D341Med (cell line): ENCODE measurements at places on chromosomes 3 and 15.

DNA sequence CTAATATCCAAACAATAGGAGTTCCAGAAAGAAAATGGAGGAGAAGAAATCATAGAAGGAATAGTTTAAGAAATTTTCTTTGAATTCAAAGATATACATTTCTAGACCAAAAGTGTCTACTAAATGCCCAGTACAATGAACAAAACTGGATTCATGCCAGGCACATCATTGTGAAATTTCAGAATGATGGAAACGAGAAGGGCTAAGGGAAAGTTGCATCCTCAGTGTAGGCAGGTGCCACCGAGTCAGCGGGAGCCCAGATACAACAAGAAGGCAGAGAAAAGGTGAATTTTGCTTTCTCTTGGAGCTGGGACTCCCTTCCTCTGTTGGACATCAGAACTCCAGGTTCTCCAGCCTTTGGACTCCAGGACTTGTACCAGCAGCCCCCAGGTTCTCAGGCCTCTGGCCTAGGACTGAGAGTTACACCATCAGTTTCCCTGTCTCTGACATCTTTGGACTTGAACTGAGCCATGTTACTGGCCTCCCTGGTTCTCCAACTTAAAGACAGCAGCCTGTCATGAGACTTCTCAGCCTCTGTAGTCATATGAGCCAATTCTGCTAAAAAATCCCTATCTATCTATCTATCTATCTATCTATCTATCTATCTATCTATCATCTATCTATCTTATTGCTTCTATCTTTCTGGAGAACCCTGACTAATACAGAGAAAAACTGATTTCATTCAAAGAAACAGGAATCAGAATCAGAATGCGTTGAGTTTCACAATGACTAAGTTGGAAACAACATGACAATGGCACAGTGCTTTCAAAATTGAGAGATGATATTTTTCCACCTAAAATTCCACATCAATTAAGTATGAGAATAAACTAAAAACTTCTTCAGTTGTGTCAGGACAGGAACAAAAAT, 207.7 kb downstream of the FAM43A start:
- DNase-seq = no peak

GRCh38 chr3:193662757-193663322, 69.8 kb downstream of the OPA1 start:
- no peak for DNase-seq

GRCh38 chr15:56365075-56365711, at the start of gene TEX9:
Gene TEX9, plus strand, starts transcription at chr15:56365426. Its CDS starts 25 bp downstream, at chr15:56365451.
- peak; percentile 95 for DNase-seq

GRCh38 chr3:35932995-35933394, 293.7 kb downstream of the ARPP21 start:
- DNase-seq = no peak

DNA sequence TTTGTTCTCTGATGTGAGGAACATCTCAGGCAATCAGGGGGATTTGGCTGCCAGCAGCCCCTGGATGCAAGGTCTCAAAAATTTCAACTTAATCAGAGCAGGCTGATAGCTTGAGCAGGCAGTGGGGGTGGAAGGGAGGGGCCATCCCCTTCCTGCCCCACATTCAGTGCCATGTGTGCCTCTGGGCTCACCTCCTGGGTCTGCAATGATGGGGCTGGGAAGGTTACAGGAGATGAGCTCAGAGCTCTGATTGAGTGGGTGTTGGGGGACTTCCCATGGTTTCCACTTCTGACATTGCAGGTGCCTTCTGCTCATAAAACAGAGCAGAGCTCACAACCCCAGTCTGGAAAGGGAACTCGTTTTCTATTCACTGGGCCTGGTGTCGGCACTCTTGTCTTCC, 37.0 kb downstream of the PARP16 start:
- no peak for DNase-seq

DNA sequence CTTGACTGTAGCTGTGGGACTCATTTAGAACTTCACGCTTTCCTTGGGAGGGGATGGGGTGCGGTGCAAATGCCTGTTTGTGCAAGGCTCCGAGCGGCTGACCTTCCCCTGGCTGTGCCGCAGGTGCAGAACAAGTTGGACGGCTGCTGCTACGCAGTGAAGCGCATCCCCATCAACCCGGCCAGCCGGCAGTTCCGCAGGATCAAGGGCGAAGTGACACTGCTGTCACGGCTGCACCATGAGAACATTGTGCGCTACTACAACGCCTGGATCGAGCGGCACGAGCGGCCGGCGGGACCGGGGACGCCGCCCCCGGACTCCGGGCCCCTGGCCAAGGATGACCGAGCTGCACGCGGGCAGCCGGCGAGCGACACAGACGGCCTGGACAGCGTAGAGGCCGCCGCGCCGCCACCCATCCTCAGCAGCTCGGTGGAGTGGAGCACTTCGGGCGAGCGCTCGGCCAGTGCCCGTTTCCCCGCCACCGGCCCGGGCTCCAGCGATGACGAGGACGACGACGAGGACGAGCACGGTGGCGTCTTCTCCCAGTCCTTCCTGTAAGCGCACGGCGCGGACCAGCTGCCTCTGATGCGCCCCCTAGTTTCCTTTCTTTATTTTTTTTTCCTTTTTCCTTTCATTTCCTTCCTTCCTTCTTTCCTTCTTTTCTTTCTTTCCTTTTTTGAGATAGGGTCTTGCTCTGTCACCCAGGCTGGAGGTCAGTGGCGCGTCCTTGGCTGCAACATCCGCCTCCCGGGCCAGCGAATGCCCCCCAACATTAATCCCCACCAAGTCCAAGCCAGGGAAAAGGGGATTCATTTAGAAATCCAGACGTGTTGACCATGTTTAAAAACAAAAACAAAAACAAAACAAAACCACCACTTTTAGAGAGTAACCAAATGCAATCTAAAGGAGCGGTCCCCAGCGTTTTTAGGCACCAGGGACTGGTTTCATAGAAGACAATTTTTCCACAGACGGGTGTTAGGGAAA, 42.7 kb downstream of the EIF2AK4 start:
- peak; percentile 78 for DNase-seq

- DNase-seq = no peak
Measured at GRCh38 chr3:181881749-181882148, 170.0 kb downstream of the SOX2 start.

- no peak for DNase-seq
Measured at GRCh38 chr3:135853981-135854380, 111.5 kb upstream of the PPP2R3A start.

- no peak for DNase-seq
Measured at GRCh38 chr3:3288255-3288654, 108.8 kb upstream of the CRBN start.

DNA sequence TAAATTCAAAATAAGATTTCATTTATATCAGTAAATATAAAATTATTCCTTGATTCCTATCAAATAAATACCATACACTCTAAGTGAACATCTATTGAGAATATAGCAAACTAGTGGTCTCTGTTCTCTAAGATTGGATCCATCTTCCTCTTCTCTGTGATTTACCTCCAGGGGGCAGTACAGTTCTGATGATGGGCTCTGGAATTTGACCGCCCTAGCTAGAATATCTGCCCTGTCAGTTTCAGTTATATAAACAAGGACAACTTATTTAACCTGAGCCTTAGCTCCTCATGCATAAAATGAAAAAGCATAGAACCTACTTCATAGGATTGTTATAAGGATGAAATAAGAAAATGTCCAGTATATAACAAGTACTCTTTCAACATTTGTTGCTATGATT, 171.1 kb upstream of the CCDC54 start:
- DNase-seq = peak; percentile 46

- DNase-seq = no peak
Measured at GRCh38 chr3:109930582-109930981, 593.2 kb upstream of the DPPA4 start.

- DNase-seq = no peak
Measured at GRCh38 chr15:81161160-81161673, 27.1 kb downstream of the CFAP161 start.

DNA sequence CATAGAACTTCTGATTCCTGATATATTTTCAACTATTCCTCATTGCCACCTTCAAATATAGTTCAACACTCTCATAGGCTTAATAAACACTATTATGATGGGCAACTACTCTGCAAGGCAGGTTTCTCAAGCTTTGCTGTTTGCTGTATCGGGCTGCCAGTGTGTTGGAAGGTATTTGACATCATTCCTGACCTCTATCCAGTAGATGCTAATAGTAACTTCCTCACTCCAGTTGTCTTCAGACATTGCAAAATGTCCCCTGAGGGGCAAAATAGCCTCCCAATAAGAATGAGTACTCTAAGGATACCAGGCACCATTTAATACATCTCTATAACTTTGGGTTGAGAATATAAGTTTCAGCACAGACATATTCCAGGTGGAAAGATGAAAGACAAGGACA, 147.5 kb upstream of the PFN2 start:
- no peak for DNase-seq

DNA sequence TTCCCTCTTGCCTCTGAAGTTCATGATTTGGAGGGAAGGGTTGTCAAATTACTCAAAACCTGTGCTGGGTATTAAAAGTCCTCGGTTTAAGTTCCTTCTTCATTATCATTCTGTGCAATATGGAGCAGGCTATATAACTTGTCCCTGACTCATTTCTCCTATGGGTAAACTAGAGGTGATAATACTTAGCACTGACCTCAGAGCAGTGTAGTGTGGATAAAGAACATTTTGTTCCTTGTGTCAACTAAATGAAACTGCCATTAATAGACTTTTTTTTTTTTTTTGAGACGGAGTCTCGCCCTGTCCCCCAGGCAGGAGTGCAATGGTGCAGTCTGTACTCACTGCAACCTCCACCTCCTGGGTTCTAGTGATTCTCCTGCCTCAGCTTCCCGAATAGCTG, 2.2 kb upstream of the BBX start:
- DNase-seq = no peak

GRCh38 chr3:27354588-27355203, 14.5 kb downstream of the NEK10 start:
- no peak for DNase-seq

- DNase-seq = no peak
Measured at GRCh38 chr3:64361962-64362735, 136.9 kb upstream of the PRICKLE2 start.

- DNase-seq = no peak
Measured at GRCh38 chr3:31709005-31709404, 176.3 kb downstream of the STT3B start.

DNA sequence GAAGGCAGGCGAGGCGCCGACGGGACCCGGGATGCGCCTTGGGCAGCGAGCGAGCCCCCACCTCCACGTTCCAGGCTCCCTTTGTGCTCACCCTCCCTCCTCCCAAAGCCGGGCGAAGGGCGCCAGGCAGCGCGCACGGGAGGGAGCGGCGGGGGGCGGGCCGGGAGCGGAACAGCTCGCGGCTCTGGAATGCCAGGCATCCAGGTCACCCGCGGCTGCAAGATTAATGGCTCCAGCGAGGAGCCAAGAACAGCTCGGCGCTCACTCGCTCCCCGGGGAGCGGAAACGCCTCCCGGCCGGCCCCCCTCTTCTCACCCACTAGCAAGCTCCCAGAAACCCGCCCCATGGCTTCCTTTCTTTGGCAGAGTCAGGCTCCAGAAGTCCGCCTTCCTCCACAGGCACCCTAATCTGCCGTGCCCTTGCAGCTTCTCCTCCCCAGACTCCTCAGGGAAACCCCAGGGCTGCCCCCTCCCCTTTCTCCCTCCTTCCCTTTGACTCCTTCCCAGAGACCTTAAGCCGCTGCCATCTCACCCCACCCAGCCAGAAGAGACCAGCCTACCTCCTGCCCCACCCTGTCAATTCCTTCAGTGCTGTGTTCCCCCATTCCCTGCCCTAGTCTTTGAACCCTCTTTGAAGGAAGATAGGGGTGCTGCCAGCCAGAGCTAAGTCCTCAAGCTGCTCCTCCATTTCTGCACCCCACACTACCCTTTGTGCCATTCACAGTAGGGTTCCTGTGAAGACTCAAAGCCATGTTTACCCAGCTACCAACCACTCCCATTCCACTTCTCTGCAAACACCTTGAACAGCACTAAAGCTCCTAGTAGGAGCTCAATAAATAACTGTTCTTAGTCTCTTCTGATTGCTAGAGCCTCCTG, 9.9 kb downstream of the AMOTL2 start:
- peak; percentile 96 for DNase-seq
